ENCODE measurements at places on chromosomes 13 and 19. TPM values are rescaled to one million over a fixed set of nuclear protein-coding genes. Genes with fewer than 3 reads are reported as not detected.

ICAM1 gene
- total RNA-seq = 2.3 TPM

ATP1A3 gene
- 11.6 TPM for total RNA-seq

HRC gene
- total RNA-seq = 1.8 TPM

ZNF420 gene
- total RNA-seq = 9.8 TPM

RXFP2 gene
- total RNA-seq = not detected

GRCh38 chr19:11091703-11092153, 2.5 kb downstream of the LDLR start:
- no peak for DNase-seq
- H3K4me3 ChIP-seq = peak overlapping the region; percentile 94
- peak overlapping the region; percentile 81 for H3K27ac ChIP-seq
- peaks cover 50% of the 10 kb centered on the region for H3K36me3 ChIP-seq

GRCh38 chr13:88124142-88124541, 453.0 kb downstream of the SLITRK5 start:
- no peak overlapping the region for H3K27ac ChIP-seq
- H3K36me3 ChIP-seq = peaks cover 2% of the 10 kb centered on the region
- no peak for DNase-seq
- H3K27me3 ChIP-seq = no peaks in the 10 kb centered on the region
- no peak overlapping the region for H3K4me3 ChIP-seq

- H3K4me1 ChIP-seq = no peaks in the 10 kb centered on the region
- DNase-seq = no peak
- no peaks in the 10 kb centered on the region for H3K27me3 ChIP-seq
- H3K27ac ChIP-seq = no peak overlapping the region
These were observed 10.5 kb downstream of the MBD3 start for GRCh38 chr19:1582201-1582600.

DNA sequence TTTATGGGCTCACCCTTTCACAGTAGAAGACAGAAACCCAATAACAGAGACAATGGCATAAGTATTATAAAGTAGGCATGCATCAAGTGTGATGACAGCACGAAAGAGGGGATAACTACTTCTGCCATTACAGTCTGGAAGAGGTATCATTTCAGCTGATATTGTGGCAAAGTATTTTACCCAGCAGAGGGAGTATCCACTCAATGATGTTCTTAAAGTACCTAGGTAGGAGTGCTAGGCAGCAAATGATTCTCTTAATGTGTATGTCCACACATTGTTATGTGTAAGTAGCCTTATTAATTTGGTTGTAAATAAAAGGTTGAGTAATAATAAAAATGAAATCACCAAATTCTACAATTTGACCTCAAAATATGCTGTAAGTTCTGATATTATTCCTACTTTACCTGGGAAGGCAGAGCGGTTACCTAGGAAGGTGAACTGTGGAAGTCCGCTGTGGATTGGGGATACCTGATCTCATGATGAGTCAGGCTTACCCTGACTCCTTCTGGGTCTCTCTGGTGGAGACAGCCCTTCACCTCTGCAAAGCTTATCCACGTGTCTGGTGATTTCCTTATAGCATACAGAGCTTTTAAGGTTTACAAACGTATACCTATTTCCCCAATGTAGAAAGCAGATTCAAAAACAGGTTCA, 4.1 kb upstream of the UBAC2 start:
- no peak overlapping the region for H3K4me3 ChIP-seq
- peaks cover 4% of the 10 kb centered on the region for H3K4me1 ChIP-seq

- no peak overlapping the region for H3K27ac ChIP-seq
- DNase-seq = no peak
- H3K27me3 ChIP-seq = no peaks in the 10 kb centered on the region
- H3K4me3 ChIP-seq = no peak overlapping the region
- no peaks in the 10 kb centered on the region for H3K4me1 ChIP-seq
- no peaks in the 10 kb centered on the region for H3K36me3 ChIP-seq
These were observed 60.6 kb downstream of the MBNL2 start for GRCh38 chr13:97282705-97283104.
